ENCODE measurements at places on chromosomes 2 and 18.
A peak's percentile ranks its signal among the peaks of the same experiment; 100 is the strongest.

- peak; percentile 60 for DNase-seq
These were observed 28.5 kb upstream of the NOSTRIN start for GRCh38 chr2:168773719-168774521.

- DNase-seq: no peak
These were observed 319.4 kb upstream of the KCNH7 start for GRCh38 chr2:163157891-163158496.

GRCh38 chr2:235264121-235264493 is 229.7 kb upstream of the AGAP1 start:
- DNase-seq: no peak

DNA sequence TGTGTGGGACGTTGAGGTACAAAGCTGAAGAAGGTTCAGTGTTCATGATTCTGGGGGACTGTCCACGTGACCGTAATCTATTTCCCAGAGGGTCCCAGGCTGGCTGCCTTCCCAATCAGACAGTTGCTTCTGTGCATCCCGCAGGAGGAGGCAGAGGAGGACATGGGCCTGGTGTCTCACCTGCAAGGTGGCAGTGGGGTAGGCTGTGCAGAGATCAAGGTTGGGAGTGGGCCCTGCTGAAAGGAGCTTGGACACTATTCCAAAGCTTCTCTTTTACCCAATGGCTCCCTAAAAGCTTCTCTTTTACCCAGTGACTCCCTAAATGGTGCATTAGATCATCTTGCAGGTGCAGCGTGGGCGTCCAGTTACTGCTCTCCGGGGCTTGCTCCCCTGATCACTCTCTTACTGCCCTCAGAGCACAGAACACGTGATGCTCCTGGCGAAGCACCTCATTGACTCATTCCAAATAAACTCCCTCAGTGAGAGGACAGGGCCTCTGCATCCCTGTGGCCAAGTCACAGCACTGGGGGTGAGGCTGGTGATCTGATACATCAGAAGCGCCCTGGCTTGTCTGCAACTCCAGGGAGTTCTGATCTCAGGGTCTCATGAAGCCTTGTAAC is 41.5 kb downstream of the RNF144A start:
- no peak for DNase-seq

DNA sequence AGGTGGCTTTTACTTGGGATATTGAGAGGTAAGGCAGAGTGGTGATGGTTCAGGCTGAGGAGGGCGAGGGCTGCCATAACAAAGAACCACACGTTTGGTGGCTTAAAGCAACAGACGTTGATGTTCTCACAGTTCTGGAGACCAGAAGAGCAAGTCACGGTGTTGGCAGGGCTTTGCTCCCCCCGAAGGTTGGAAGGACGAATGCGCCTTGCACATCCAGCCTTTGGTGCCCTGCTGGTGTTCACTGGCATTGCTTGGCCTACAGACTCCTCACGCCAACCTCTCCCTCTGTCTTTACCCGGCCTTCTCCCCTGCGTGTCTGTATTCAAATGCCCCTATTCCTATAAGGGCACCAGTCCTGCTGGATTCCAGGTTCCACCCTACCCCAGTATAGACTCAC is 125.4 kb downstream of the TPO start:
- peak; percentile 38 for DNase-seq
